Stimulated activated CD8-positive, alpha-beta memory T cell treated with anti-CD3 and anti-CD28 coated beads, Interleukin-7, amount 100 ng/mL, for 48 hours (primary cell): ENCODE measurements at places on chromosomes 5 and 9.

DNA sequence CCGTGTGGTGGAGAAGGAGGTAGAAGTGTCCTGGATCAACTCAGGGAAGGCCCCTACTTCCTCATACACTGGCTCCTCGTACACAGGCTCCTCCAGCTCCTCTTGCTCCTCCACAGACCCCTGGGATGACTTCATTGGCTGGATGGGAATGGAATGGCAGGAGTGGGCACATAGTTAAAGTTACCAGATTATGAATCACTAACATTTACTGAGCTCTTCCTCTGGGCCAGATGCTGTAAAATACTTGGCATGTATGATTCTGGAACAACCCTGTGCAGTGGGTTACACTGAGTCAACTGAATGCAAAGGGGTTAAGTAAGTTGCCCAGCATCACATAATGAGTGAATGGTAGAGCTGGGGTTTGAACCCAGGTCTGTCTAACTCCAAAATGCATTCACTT is 3.1 kb upstream of the FCHSD1 start:
- no peak for DNase-seq

GRCh38 chr5:135887881-135888614 is 7.6 kb downstream of the IL9 start:
- DNase-seq: no peak

- DNase-seq: no peak
Measured at GRCh38 chr5:83639911-83640310, 80.7 kb downstream of the HAPLN1 start.

GRCh38 chr5:107541400-107541799 is 129.3 kb downstream of the EFNA5 start:
- no peak for DNase-seq

- no peak for DNase-seq
Measured at GRCh38 chr5:37717613-37718431, 122.0 kb downstream of the GDNF start.

GRCh38 chr5:147417135-147417813 is 92.6 kb downstream of the DPYSL3 start:
- no peak for DNase-seq

GRCh38 chr5:161921781-161922180 is 73.9 kb downstream of the GABRA1 start:
- no peak for DNase-seq

DNA sequence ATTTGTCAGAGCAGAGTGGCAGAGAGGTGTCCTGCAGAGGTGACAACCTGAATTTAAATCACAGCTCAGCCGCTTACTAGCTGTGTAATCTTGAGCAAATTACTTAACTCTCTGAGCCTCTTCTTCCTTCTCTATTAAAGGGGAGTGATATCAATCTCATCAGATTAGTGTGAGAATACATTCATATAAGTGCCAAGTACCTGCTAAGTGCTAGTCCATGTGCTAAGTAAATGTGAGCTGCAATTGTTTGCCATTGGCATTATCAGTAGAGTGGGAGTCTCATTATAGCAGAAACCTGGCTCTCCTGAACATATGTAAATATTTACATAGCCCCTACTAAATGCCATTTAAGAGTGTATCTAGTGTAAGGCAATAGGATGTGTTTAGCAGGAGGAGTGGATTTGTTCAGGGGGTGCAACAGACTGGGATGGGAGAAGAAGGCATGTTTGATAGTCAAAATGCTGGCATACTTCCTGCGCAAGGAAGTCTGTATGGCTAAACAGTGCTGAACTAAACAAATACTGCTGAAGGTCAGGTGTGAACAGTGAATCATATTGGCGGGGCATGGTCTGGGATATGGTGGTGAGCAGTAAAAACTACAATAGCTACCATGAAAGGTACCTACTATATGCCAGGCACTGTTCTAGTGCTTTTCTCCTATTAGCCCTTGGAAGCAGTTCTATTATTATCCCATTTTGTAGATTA is 74.5 kb downstream of the F2RL2 start:
- DNase-seq: no peak
